ENCODE measurements at places on chromosomes 11 and 22. TPM values are rescaled to one million over a fixed set of nuclear protein-coding genes. Genes with fewer than 3 reads are reported as not detected.

The PRSS23 gene
- 4.8 TPM for total RNA-seq

The OR4A47 gene
- total RNA-seq = not detected

The OR52I2 gene
- not detected for total RNA-seq

The NTM gene
- 3.6 TPM for total RNA-seq

The OR52N4 gene
- not detected for total RNA-seq

The SEC14L6 gene
- 1.4 TPM for total RNA-seq

The FJX1 gene
- 34.3 TPM for total RNA-seq

The TPBGL gene
- total RNA-seq = 7.0 TPM

The UBQLN3 gene
- 1.1 TPM for total RNA-seq

The SLC15A3 gene
- total RNA-seq = 0.62 TPM

The SLC22A25 gene
- not detected for total RNA-seq

The ASCL2 gene
- total RNA-seq = not detected

The APOL6 gene
- total RNA-seq = 0.23 TPM

The MMP8 gene
- total RNA-seq = not detected

The LARGE1 gene
- 25.4 TPM for total RNA-seq

The LRRN4CL gene
- total RNA-seq = 0.44 TPM

The GAS2L1 gene
- total RNA-seq = 33.6 TPM

The OR52N5 gene
- 6.8 TPM for total RNA-seq

The NAP1L4 gene
- 148 TPM for total RNA-seq

The BRSK2 gene
- total RNA-seq = 4.0 TPM

Data from endothelial cell (in vitro differentiated cells).